ENCODE measurements at places on chromosomes 3 and 15.

DNA sequence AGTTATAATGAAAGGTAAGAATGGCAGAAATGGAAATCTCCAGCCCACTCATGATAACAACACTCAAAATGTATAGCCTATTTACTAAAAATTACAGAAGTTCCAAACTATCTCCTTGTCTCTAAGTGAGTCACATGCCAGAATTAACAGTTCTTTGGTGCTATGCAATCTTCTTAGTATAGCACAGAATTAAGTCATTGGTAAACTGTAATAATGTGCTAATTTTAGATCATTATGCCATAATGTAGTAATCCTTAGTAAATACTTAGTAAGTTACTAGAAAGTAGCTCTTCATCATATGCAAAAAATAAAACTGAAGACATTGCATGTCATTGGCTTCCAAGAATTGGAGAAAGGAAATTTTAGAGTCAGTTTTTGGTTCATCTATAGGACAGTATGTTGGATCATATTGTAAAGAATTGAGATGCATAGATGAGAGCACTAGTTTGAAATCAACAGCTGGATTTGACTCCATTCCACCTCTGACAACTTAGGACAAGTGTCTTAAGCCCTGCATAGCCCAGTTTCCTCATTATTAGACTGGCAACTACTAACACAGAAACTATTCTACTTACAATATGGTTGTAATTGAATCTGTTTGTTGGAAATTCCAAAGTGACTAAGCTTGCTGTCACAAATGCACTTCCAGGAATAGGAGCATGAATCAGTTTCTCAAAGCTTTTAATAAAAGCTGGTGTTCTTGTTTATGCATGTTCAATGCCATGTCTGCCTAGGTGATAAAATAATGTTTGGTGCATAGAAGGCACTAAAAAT, 40.1 kb upstream of the CD47 start:
- DNase-seq, result no peak

DNA sequence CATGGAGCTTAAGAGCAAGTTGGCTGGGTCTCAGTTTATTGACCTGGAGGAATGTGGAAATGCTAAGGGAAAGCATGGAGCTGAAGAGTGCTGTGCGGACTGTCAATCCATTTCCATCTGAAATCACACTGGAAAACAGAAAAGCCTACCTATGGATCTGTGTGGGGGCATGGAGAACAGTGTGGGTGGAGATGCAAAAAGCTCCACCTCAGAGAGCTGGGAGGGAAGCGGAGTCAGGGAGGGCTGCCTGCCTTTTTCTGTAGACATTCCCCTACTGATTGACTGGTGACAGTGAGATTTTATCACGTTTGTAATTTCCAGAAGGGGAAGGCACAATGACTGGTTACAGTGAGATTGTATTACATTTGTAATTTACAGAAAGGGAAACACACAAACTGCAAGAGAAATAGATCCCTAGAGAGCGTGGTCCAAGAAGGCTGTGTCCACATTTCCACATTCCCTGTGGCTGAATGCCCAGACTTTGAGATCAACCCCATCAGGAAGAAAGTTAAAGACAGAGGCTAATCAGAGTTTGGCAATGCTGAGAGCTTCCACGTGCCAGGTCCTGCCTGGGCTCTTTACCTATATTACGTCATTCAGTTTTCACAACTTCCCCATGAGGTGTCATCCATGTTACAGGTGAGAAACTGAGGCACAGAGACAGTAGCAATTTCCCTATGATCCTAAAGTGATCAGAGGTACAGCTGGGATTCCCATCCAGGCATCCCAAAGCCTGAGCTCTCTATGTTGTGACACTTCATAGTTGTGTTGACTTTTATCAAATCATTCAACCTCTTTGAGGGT, 67.7 kb upstream of the NSMCE3 start:
- DNase-seq, result no peak

DNA sequence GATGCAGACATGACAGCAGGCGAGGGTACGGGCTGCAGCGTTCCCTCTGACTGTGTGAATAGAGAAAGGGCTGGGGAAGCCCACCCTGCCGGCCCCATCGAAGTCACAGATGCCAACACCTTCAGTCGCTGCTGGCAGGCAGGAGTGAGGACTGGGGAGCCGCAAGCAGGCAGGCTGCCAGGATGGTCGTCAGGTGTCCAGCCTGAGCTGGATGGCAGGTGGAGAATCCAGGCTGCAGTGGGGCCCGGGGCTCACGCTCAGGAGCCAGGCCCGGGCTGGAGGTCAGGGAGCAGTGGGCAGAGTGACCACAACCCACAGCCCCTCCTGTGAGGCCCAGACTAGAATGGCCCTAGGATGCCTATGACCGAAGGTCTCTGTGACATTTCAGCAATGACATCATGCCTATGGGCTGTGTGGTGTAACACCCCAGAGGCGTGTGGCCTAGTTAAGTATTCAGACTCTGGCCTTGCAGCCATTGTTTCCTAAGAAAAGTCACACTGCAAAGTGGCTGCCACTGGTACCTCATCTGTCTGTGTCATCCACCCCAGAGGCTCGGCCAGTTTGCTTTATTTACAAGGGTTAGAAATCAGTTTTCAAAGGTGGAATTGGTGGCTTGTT, 15.7 kb downstream of the PRR23E start:
- DNase-seq, result no peak

DNA sequence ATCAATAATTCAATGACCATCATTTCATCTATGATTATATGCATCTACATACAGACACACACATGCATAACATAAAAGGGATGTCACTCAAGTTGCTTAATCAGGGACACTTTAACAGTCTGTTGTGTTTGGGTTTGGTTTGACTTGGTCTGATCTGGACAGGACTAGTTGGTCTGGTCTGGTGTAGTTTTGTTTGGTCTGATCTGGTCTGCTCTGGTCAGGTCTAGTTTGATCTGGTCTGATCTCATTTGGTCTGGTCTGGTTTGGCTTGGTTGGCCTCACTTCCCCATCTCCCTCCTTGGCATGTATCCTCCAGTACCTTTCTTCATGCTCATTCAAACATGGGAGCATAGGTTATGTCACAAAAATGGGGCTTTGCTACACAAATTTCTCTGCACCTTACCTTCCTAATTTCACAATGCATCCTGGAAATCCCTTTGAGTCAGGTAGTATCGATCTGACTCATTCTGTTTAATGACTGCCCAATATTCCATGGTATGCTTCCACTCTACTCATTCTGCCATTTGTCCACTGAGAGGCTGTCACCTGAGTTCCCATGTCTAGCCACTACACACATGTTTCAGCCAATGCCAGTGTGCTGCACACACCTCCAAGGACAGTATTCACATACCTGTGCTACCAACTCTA, 73.0 kb upstream of the TPM1 start:
- DNase-seq, result no peak

- no peak for DNase-seq
Observed at GRCh38 chr3:140472306-140473020, 205.4 kb upstream of the TRIM42 start.

- no peak for DNase-seq
Observed at GRCh38 chr3:151869181-151869580, 4.3 kb upstream of the SUCNR1 start.

GRCh38 chr15:87619161-87619960, 637.2 kb downstream of the NTRK3 start:
- no peak for DNase-seq

- no peak for DNase-seq
Observed at GRCh38 chr3:185292238-185292637, 38.4 kb upstream of the EHHADH start.

GRCh38 chr3:134752761-134753461, 42.1 kb upstream of the EPHB1 start:
- DNase-seq, result no peak

GRCh38 chr3:5009506-5010109, 30.4 kb downstream of the BHLHE40 start:
- DNase-seq, result no peak

DNA sequence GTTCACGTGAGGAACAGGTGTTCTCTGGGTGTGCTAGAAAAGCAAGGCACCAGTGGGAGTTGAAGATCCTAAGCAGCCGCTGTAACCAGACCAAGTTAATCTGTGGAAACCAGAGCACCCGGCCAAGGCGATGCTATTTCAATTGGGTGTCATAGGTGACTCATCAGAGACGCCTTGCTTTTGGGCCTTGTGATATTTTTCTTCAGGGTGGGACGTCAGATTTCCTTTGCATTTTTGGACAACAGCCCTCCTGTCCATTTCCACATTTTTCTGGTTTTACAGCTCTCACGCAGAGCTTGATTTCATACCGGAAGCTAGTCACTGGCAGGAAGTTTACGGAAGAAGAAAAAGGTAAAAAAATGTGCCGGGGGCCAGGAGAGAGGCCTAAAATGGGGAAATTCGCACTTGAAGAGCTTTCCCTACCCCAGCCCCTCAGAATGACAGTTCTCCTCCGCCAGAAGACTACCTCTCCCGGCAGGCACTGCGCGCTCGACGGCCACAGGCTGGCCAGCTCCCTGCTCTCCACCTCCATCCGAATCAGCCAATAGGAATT, 471 bp upstream of the KBTBD8 start:
- DNase-seq, result no peak

DNA sequence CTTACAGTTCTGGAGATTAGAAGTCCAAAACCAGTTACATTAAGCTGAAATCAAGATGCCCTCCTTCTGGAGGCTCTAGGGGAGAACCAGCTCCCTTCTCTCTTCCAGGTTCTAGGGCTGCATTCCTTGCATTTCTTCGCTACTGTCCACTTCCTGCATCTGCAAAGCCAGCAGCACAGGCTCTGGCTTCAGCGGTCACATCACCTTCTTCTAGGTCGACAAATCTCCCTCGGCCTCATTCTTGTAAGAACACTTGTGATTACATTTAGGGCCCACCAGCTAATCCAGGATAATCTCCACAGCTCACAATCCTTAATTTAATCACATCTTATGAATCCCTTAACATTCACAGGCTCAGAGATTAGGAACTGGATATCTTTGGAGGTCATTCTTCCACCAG, 73.8 kb downstream of the MINAR1 start:
- no peak for DNase-seq

DNA sequence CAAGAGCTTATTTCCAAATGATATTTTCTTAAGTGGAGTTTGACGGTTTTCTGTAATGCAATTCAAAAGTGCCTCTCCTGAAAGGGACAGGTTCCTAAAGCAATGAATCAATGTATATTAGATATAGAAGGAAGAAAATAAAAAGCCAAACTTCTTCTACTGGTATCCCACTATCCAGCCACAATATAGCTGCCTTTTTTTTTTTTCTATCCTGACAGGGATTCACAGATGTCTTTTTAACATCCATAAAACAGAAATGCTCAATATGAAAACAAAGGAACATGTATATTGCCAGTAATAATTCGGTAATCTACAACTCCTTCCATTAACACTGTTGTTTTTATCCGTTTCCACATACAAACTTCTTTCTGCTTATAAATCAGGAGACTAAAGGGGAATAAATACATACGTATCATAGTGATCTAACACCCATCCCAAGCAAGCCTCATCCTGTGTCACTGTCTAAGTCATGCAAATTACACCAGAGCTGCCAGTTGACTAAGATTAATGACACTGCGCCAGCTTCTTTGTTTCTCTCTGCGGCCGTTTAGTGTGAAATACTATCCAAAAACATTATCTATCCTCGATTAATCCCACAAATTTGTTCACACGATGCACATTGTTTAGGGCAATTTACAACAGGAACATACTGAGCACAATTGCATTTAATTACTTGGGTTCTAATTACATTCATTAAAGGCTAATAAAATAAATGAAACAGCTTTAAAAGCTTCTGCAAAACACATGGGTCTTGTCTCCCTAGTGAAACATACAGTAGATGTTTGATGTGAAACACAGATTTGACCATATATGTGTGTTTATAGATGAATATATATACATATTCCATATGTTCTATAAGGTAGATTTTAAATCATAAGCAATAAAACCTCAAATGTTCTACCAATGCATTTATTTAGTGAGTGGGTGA, 51.9 kb upstream of the CDIN1 start:
- peak; percentile 71 for DNase-seq

DNA sequence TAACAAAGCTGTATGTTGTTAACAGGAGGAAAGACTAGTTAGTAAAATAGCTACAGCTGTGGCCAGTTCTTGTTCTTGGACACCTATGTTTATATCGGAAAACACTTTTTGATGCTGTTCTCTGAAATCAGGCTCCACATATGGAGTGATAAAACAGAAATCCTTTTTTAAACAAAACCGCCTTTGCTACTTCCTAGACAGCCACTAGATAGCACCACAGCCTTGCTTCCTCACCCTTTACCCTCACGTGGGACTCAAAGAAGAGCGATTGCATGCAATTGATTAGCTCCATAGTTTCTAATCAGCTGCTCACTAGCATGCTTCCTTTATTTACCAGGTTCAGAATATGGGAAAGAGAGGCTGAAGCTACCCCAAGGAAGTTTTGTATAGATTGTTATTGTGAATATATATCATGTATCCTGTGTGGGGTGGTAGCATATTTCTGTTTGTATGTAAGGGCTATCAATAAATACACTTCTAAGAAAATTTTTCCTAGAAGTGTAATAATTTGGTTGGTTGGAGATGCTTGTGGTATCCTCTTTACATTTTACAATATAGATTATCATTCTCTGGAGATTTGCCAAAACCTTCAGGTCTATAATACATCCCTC, 4.3 kb upstream of the MTFMT start:
- peak; percentile 73 for DNase-seq

DNA sequence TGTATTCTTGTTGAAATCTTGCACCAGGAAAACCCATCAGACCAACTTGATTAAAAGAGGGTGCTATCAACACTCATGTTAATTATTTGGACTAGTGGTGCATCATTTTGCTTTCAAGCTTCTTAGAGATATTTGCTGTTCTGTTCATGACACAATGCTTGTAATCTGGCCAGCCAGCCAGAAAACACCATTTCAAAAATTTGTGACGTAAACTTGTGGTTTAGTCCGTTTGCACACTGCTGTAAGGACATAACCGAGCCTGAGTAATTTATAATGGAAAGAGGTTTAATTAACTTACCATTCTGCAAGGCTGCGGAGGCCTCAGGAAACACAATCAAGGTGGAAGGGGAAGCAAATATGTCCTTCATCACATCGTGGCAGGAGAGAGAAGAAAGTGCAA, 374.3 kb upstream of the TGFBR2 start:
- DNase-seq, result no peak

- no peak for DNase-seq
Observed at GRCh38 chr3:59247402-59247841, 197.6 kb upstream of the CFAP20DC start.

- no peak for DNase-seq
Observed at GRCh38 chr3:188217011-188217463, 63.1 kb downstream of the LPP start.
